ENCODE measurements at places on chromosomes 12 and 14.

DNA sequence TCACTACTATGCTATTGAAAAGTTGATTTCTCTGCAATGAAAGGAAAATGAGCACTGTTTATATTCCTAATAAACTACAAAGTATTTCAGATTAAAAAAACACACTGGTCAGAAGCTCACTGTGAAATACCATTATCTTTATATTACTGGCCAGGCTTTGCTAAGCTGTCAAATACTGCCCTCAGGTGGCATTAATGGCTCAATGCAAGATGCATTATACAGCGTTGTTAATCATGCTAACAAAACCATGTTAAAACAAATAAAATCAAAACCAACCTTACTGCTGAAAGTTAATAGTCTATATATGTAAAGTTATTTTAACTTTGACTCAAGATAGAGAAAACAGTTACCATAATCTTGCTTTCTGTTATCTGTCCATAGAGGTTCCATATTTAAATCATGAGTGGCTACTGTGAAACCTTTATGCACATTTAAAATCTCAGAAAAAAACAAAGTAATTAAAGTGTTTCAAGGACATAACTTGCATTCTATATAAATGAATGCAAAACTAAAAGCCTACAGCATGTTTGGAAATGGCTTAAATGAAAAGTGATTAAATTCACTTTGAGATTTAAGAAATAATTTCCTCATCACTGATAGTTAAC, 121.7 kb downstream of the RALGAPA1 start:
- no peak for DNase-seq

- DNase-seq: no peak
These were observed 77.0 kb upstream of the OVCH1 start for GRCh38 chr12:29574500-29574899.

DNA sequence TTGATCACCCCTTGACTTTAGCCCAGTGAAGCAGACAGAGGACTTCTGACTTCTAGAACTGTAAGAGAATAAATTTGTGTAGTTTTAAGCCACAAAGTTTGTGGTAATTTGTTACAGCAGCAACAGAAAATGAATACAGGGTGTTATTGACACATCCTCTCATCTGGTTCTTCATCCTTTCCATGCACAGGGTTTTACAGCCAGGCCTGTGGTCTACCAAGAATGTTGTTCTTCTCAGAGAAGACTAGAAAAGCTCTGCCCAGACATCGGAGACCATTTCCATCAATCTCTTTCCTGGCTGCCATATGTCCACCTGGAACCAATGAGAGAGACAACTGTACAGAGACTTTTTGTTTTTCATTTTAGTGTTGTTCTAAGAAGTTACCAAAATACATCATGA, 308.2 kb upstream of the AMIGO2 start:
- DNase-seq: no peak

GRCh38 chr14:22824711-22825359, 4.9 kb upstream of the MRPL52 start:
- DNase-seq: peak; percentile 66

DNA sequence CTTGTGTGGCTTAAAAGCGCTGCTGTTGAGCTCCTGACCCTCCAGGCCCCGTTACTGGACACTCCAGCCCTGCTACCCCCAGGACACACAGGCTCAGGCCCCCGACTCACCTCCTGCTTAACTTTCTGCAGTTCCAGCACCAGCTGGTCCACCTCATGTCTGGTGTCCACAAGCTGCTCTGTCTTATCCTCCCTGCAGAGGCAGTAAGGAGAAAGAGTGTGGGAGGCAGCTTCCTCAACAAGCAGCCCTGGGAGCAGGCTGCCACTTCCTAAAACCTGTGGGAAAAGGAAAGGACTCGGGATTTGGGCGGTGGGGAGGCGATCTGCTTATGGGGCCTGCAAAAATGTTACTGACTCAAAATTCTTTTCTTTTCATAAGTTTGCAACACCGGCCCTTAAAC, 79.2 kb downstream of the CCDC88C start:
- DNase-seq: no peak

GRCh38 chr14:76867516-76868453, 41.6 kb downstream of the LRRC74A start:
- peak; percentile 57 for DNase-seq

GRCh38 chr12:121875582-121875981, 13.0 kb upstream of the PSMD9 start:
- DNase-seq: no peak

DNA sequence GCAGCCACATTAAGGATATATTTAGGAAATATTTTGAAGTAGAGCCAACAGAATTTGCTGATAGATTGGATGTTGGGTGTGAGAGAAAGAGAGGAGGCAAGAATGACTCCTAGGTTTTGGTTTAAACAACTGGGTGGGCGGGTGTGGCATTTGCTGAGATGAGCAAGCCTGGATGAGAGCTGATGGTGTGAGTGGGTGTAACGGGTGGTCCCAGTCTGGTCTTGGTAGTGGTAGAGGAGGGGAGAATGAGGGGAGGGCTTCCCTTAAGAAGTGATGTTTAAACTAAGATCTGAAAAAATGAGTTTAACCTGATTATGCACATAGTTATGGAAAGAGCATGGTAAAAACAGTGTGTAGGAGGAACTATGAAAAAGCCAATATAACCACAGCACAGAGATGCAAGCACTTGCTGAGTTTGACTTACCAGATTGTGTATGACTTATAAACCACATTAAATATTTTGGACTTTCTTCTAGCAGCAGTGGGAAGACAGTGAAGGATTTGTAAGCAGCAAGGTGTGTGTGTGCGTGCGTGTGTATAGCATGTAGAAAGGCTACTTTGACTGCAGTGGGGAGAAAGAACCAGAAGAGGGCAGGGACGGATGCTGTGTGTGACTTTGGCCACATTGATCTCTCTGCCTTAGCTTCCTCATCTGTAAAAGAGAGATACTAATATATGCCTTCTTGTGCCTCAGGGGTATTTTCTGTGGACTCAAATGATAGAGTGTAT, 139.7 kb downstream of the PRIMA1 start:
- DNase-seq: no peak

DNA sequence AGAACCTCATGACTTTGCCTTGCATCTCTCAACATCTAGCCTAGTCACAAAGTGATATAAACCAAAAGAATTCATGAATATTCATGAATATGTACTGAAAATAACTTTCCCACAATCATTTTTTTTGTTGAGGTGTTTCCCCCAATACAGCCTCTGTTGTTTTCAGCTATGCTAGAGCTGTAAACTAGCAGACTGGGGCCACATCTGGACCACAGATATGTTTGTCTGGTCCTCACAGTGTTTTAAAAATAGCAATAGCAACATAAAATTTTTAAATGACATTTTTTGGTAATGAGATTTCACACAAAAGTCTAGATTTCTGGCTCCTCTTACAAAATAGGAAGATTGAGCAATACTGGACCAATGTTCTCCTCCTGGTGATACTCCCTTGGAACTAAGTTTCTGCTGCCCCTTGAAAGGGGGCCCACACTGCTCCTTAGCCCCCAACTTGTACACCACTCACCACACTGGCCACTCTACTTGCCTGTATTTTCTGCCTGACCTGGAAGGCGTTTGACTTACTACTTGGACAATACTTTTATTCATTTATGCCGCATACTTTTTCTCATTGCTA, 81.2 kb downstream of the BMP4 start:
- DNase-seq: no peak

GRCh38 chr12:20704860-20705259, 9.7 kb downstream of the SLCO1C1 start:
- no peak for DNase-seq

DNA sequence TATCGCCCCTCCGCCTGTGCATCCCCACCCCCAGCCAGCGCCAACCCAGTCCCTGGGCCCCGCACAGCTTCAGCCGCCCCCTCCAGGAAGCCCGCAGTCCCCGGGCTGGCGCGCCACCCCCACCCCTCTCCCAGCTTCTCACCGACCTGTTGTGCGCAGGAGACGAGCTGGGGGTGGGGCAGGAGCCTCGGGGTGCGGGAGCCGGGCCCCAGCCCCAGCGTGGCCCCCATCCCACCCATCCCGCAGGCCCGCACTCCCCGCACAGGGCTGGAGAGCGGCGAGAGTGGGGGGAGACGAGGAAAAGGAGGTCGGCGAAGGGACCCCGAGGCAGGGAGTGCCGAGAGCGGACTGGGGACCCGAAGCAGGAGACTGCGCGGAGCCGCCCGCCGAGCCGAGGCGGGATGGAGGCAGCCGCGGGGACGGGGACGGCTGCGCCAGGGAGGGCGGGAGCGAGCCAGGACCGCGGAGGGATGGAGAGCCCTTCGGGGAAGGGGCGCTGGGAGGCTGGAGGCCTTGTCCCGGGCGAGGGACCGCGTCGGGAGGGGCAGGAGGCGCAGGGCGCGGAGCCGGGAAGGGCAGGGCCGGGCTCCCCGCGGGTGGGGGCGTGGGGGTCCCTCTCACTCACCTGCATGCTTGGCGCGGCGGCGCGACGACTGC, 498 bp downstream of the PIANP start:
- peak; percentile 51 for DNase-seq

GRCh38 chr14:71742485-71742884, 189.7 kb upstream of the RGS6 start:
- no peak for DNase-seq

GRCh38 chr14:76350671-76351070, 25.3 kb upstream of the ESRRB start:
- DNase-seq: no peak

DNA sequence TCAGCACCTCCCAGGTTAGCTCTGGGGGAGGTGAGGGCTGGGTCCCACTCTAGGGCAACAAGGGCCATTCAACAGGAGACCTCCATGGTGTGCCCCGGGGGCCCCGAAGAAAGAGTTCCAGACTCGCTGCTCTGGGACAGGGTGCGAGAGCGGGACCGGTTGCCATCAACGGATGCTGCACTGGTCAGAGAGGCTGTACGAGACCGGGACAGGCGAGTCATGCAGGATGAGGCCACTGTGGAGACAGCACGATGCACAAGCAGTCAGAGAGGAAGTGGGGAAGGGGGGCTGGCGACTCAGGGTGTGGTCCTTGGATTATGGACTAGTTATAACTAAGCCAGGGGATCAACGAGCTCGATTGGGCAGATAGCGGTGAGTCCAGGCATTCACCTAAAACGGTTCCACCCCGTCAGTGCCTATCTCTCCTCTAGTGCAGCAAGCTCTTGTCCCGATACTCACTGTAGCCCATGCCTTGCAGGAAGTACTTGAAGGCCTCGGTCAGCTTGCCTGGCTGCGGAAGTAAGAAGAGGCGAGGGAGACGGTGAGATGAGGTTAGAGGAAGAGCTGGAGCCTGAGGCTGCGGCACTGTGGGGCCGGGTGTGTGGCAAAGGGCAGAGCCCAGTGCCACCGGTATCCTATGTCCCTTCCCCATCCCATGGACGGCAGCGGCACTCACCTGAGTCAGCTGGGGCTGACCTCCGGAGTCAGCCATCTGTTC, 7.2 kb downstream of the NDRG2 start:
- DNase-seq: no peak

DNA sequence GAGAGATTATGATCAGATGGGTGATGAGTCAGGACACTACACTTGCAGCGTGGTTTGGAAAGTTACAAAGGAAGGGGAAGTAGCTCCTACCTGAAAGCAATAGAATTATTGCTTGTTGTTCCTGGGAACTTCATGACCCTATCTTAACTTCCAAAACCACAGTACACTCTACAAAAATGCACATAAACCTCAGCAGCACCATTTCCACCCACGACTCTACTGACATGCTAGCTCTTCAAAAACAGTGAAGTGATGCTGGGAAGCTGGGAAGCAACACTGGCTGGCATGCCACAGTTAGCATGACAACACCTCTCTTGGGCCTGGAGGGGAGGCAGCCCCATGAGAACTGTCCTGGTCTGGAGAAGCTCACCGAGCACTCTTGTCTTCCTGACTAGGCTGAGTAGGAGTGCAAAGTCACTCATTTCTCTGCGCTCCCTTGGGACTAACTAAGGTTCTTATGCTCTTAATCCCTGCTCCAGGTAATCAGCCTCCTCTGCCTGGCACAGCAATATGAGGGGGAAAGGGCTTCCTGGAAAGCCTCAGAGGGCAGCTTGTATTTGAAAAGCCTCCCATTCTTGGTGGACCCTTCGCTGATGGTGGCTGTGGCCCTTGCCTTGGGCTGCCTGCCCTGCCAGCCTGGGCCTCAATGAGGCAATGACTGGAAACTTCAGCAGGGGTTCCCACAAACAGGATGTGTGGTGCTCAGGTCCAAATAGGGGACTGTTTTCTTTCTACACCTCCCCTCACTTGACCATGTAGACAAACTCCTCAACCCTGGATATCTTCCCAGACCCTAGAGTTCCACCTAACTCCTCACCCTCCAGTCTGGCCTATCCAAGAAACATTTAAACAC, 1.2 kb downstream of the KRT3 start:
- no peak for DNase-seq

GRCh38 chr14:39417014-39417413, 15.2 kb downstream of the FBXO33 start:
- no peak for DNase-seq

- DNase-seq: no peak
These were observed 37.9 kb downstream of the KIAA0586 start for GRCh38 chr14:58465421-58465820.

DNA sequence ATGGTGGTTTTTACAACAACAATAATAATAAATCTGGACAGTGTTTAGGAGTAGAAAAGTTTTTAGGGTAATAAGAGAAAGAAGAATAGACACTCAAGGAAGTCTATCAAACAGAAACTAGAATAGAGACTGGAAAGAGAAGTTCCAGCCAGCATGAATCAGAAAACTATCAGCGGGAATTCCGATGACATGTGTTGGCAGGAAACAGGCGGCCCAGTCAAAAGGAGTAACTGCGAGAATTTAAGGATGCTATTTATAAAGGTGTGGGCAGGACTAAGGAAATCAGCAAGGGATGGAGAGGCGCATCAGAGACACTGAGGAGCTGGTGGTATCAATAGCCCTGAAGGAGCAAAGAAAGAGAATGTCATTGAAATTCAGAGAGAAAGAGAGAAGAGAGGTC, 89.9 kb downstream of the TBX5 start:
- DNase-seq: no peak

DNA sequence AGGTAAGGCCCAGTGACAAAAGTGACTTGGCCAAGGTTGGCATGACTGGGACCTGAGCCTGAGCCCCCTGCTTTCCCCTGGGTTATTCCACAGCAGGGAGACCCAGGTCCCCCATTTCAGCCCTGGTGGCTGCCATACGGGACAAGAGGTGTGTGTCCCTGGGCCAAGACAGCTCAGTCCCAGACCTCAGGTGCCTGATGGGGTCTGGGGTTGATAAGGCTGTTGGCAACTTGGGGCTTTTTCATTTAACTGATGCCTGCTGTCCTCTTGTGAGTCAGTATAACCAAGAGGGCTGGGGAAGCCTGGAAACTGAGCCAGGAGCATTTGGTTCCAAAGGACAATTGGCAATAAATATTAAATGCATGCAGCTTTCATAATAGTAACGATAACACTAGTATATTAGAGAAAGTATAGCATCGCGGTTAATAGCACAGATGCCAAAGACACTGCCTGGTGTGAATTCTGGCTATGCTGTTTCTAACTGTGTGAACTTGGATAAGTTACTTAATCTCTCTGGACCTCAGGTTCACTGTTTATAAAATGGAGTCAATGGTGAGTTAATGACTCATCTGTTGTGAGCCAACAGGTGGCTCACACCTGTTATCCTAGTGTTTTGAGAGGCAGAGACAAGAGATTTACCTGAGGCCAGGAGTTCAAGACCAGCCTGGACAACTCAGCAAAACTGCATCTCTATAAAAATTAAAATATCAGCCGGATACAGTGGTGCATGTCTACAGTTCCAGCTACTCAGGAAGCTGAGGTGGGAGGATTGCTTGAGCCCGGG, 898 bp downstream of the SDSL start:
- DNase-seq: no peak
